ENCODE measurements at places on chromosomes 5 and 9. TPM values are rescaled to one million over a fixed set of nuclear protein-coding genes. Genes with fewer than 3 reads are reported as not detected.

Gene IRX4
- not detected for total RNA-seq

DNA sequence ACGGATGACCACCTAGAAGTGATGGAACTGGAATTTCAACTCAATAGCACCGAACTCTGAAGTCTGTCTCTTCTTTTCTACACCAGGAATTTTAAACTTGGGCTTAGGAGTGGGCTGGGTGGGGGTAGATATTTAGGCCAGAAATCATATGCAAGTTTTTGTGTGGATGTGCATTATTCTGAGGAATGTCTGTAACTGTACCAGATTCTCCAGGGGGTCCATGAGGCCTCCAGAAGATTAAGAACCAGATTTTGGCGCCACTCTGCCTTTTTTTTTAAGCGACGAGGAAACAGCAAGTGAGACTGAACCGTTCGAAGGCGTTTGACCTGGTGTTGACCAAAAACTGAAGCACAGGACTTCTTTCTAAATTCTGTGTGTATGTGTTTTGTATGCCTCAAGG is 88.8 kb upstream of the TTC23L start:
- no peaks in the 10 kb centered on the region for H3K36me3 ChIP-seq
- H3K4me3 ChIP-seq, result no peak overlapping the region
- H3K27me3 ChIP-seq, result peaks cover 3% of the 10 kb centered on the region

- peaks cover 74% of the 10 kb centered on the region for H3K4me1 ChIP-seq
- H3K36me3 ChIP-seq, result peaks cover 44% of the 10 kb centered on the region
- no peaks in the 10 kb centered on the region for H3K27me3 ChIP-seq
- H3K27ac ChIP-seq, result peak overlapping the region; percentile 95
Observed at GRCh38 chr5:134543820-134544614, 18.5 kb downstream of the JADE2 start.

GRCh38 chr9:112894699-112895098 is 4.0 kb upstream of the SLC46A2 start:
- peaks cover under 1% of the 10 kb centered on the region for H3K36me3 ChIP-seq
- no peak overlapping the region for H3K4me3 ChIP-seq
- peaks cover 41% of the 10 kb centered on the region for H3K27me3 ChIP-seq
- no peak overlapping the region for H3K27ac ChIP-seq
- no peak for DNase-seq
- H3K4me1 ChIP-seq, result peaks cover 2% of the 10 kb centered on the region

DNA sequence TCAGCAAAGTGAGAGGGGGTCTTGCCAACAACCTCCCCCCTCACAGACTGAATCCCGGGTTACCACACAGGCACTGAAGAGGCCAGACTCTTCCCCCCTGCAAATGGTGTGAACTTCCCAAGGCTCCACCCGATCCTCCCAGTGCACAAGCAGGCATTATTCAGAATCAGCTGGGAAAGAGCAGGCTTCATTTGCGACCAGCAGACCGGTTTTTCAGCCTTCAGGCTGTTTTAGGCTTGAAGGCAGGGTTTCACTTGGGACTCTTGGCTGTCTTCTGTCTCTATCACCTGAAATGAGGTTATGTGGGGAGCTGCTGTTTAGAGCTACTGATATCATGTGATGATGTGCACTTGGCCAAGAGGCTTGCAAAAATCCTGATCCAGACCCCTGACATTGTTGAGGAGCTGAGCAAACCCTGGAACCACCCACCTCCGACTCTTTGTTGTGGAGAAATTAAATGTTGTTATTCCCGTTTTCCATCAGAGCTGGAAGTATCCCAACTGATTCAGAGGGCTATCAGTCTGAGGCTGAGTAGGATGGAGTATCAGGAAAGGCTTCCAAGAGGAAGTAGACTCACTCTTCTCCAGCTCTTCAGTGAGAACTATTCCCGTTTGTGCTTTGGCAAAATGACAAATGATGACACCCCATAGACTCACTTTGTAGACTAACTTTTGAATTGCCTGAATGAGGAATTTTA is 63.3 kb upstream of the ZFR start:
- H3K4me3 ChIP-seq, result no peak overlapping the region
- no peak overlapping the region for H3K27ac ChIP-seq
- DNase-seq, result no peak
- peaks cover 17% of the 10 kb centered on the region for H3K4me1 ChIP-seq
- no peaks in the 10 kb centered on the region for H3K27me3 ChIP-seq

Gene SPINK7
- not detected for total RNA-seq

- H3K27ac ChIP-seq, result no peak overlapping the region
- peaks cover 11% of the 10 kb centered on the region for H3K27me3 ChIP-seq
- DNase-seq, result no peak
- H3K4me3 ChIP-seq, result peak overlapping the region; percentile 79
- H3K36me3 ChIP-seq, result peaks cover 14% of the 10 kb centered on the region
Observed at GRCh38 chr5:610744-611730, 1.1 kb upstream of the CEP72 start.

DNA sequence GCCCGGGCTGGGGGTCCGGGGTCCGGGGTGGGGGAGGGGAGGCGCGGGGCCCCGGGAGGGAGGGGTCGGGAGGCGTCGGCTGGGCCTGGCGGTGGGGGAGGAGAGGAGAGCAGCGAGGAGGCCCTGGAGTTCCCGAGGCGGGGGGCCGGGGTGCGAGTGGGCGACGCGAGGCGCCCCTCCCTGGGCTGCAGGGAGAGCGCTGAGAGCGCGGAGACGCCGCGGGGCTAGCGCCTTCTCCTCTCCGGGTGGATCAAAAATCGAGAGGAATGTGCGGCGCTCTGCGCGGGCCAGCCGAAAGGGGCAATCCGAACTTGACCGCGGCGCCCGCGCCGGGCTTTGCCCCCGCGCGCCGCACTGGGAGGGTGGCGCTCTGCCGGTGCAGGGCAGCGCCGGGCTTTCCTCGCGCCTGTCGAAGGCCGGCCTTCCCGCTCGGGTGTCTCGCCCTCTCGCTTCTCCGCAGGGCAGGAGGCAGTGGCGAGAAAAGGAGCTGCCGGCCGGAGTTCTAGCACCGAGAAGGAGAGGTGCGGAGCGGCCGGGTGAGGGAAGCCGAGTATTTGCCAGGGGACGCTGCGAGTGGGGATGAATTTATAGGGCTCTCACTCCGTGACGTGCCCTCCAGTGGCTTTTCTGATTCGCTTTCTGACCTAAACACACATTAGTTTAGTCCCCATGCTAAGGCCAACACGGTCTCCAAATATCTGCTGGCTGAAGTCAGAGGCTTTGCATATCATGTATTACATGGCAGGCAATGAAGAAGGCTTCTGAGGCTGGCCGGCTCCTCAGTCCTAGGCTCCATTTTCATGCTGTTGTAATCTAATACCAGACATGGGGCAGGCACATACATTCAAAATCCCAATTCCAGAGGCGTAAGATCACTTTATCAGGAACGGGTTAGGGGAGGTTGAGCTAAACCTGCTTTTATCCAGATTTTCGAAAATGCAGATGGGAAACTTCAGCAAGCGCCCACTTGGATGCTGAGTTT is 503 bp upstream of the GDNF start:
- H3K27me3 ChIP-seq, result peaks cover 65% of the 10 kb centered on the region
- no peak overlapping the region for H3K4me3 ChIP-seq
- H3K4me1 ChIP-seq, result peaks cover 28% of the 10 kb centered on the region
- DNase-seq, result no peak
- H3K36me3 ChIP-seq, result no peaks in the 10 kb centered on the region

DNA sequence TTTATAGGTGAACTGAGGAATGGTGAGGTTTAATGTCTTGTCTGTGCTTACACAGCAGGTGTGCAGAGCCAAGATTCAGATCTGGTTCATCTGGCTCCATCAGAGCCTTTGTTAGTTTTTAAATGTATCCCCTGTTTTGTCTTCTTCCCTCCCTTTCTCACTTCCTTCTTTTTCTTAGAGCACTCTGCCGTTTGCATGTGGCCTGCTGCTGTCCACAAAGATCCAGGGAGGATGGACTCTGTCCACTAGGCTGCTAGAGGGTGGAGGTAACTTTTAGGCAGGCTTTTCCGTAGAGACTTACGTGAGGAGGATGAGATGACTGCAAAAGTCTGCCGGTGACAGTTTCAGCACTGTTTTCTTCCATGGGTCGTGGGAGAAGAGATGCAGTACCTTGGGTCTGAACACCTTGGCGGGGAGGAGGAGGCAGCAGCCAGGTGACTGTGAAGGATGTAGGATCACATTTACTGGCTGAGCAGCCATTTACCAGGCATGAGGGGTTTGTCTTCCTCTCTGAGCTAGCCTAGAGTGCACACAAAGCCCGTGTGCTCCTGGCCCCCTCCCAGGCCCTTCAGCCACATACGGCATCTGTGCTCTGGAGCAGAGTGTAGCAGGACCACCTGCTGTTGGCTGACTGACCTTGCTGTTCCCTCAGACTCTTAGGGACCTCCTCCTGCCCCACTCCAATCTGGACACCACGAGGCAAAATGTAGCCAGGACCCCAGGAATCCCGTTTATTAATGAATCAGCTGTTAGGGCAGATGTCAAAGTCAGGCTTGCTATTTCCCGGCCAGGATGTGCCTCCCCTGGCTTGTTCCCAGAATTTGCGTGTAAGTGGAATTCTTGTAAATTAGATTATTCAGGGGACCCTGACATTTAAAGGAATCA is 1.8 kb downstream of the NTMT1 start:
- peaks cover 13% of the 10 kb centered on the region for H3K36me3 ChIP-seq
- peaks cover 5% of the 10 kb centered on the region for H3K27me3 ChIP-seq
- H3K27ac ChIP-seq, result peak overlapping the region; percentile 71
- peaks cover 73% of the 10 kb centered on the region for H3K4me1 ChIP-seq
- peak overlapping the region; percentile 77 for H3K4me3 ChIP-seq

DNA sequence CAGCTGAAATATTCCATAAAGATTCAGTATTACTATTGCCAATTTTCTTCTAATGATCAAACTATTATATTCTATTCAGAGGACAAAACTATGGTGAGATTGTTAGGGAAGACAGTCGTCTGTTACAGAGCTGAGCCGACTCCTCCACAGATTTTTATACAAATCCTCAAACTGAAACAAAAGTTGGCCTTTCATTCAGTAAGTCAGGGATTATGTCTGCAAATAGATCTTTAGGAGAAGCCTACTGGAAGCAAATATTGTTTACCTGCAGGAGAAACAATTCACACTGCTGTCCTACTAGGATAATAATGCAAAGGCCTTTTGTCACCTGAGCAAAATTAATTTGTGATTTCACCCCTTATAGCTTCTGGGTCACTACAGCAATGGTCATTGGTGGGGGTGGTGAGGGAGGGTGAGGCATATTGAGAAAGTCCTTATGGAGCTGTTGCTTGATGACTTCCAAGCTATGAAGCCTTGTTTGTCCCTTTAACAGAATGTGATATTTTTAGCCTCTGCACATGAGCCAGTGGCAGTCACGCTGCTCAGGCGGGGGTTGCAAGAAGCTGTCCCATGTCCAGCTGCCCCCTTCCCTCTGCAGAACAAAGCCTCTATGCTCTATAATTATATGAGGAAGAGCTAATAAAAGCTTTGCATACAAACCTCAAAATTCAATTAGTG is 200.5 kb upstream of the KLF9 start:
- peaks cover 2% of the 10 kb centered on the region for H3K27me3 ChIP-seq
- DNase-seq, result no peak
- H3K4me1 ChIP-seq, result no peaks in the 10 kb centered on the region
- H3K36me3 ChIP-seq, result no peaks in the 10 kb centered on the region
- no peak overlapping the region for H3K27ac ChIP-seq
- no peak overlapping the region for H3K4me3 ChIP-seq

DNA sequence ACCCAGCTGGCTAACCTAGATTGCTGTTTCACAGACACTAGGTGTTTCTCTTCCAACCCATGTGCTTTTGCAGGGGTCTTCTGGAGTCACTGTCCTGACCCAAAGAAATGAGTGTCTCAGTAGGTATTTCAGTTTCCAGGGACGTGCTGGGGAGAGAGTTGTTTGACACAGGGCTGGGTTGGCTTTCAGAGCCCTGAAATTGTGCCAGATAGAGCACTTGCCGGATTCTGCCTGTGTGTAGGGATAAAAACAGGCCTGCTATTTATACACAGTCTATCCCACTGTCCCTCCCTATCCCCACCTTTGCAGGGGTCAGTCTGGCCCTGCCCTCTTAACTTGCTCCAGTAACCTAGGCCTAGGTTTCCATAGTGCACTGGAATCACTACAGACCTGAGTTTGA is 957 bp upstream of the HBEGF start:
- H3K4me1 ChIP-seq, result peaks cover 36% of the 10 kb centered on the region
- peaks cover 12% of the 10 kb centered on the region for H3K36me3 ChIP-seq

DNA sequence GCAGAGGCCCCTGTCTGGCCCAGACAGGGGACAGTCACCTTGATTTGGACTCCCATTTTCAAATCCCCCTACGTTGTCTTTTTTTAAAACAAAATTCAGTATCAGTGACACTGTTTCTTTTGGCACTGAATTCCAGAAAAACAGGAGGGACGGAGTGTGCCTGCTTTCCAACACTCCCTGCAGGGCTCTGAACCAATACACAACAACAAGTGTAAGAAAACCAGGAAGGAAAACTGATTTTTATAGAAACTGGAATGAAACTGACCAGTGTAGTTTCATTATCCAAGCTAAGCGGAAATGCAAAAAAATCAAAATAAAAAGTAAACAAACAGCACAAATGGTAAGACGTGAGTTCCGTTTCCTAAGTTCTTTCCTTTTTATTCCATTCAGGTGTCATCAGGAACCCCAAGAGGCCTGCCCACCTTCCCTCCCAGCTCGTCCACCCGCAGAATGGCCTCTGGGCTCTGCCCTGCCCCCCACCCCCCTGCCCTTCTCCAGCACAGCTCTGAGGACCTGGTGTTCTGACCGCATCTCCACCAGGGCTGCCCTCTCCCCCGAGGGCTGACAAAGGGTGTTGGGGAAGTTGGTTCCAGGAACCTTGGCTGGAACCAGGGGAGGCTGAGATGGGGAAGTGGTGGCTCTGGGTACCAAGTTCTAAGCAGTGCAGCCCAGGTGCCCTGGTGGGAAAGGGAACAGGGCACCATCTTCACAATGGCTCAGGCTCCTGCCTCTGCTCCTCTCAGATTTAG is 73.6 kb downstream of the PSD2 start:
- H3K27ac ChIP-seq, result no peak overlapping the region
- no peaks in the 10 kb centered on the region for H3K4me1 ChIP-seq
- H3K36me3 ChIP-seq, result no peaks in the 10 kb centered on the region
- H3K4me3 ChIP-seq, result no peak overlapping the region

- H3K4me1 ChIP-seq, result no peaks in the 10 kb centered on the region
- H3K36me3 ChIP-seq, result no peaks in the 10 kb centered on the region
- no peak overlapping the region for H3K27ac ChIP-seq
Observed at GRCh38 chr5:117337064-117337749, 762.6 kb upstream of the SEMA6A start.

- H3K4me1 ChIP-seq, result no peaks in the 10 kb centered on the region
- DNase-seq, result no peak
- H3K27me3 ChIP-seq, result peaks cover 5% of the 10 kb centered on the region
- H3K4me3 ChIP-seq, result no peak overlapping the region
Observed at GRCh38 chr5:147391781-147392180, 118.1 kb downstream of the DPYSL3 start.

DNA sequence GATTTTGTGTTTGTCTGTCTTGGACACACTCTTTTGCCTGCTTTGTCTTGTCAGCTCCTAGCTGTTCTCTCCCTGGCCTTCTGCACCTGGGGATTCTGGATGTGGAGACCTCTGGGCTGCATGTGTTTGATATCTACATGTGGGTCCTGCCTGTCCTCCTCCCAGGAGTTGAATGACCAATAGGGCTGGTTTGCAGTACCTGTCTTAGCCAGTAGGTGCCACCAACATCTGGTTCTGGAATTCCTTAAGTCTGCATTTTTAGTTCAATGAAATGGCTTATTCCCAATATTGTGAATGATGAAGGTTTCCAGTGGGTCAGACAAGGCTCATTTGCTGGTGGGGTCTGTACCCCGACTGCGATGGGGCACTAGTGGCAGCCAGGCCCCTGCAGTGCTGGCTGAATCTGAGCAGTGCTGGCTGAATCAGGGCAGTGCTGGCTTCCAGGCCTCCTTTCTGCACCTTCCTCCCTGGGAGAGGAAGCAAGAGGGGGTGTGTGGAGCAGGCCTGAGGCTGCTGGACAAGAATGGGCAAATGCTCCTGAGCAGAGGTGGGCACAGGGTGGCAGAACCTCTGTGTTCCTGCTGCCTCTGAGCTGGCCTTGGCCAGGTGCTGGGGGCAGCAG is 73.3 kb downstream of the RXRA start:
- DNase-seq, result peak; percentile 34
- peaks cover 34% of the 10 kb centered on the region for H3K4me1 ChIP-seq
- no peak overlapping the region for H3K4me3 ChIP-seq
- no peak overlapping the region for H3K27ac ChIP-seq

Measured in activated naive CD4-positive, alpha-beta T cell treated with anti-CD3 and anti-CD28 coated beads for 36 hours (primary cell).